ENCODE measurements at places on chromosomes 6 and 20.

DNA sequence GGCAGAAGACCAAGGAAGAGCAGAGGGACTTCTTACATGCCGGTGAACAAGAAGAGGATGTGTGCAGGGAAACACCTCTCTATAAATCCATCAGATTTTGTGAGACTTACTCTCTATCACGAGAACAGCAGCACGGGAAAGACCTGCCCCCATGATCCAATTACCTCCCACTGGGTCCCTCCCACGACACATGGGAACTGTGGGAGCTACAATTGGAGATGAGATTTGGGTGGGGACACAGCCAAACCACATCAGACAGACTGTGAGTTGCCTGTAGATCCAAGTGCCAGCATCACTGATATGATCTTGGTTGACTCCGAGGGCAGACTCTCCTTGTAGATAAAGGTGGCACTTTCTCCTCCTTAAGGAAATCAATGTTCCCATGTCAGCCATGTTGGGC lies 414.8 kb upstream of the JARID2 start:
- no peak for DNase-seq

GRCh38 chr6:154614101-154614500 lies 103.6 kb upstream of the CNKSR3 start:
- DNase-seq: no peak

DNA sequence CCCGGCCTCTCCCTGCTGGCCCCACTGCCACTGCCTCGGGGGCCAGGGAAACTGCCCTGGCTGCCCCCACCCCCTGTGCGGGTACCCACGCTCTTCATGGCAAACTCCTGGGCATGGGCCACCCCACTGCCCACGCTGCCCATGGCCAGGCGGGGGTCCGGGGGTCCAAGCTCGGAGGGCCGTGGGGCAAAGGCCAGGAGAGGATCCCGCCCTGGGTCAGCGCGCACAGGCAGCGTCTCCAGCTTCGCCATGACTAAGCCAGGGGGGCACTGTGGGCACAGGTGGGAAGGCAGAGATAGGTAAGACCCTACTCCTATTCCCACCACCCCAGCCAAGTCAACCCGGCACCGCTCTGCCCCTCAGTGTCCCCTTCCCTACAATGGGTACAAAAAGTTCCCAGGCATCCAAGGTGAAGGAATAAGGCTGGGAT lies 6.4 kb downstream of the LZTS3 start:
- DNase-seq: no peak

DNA sequence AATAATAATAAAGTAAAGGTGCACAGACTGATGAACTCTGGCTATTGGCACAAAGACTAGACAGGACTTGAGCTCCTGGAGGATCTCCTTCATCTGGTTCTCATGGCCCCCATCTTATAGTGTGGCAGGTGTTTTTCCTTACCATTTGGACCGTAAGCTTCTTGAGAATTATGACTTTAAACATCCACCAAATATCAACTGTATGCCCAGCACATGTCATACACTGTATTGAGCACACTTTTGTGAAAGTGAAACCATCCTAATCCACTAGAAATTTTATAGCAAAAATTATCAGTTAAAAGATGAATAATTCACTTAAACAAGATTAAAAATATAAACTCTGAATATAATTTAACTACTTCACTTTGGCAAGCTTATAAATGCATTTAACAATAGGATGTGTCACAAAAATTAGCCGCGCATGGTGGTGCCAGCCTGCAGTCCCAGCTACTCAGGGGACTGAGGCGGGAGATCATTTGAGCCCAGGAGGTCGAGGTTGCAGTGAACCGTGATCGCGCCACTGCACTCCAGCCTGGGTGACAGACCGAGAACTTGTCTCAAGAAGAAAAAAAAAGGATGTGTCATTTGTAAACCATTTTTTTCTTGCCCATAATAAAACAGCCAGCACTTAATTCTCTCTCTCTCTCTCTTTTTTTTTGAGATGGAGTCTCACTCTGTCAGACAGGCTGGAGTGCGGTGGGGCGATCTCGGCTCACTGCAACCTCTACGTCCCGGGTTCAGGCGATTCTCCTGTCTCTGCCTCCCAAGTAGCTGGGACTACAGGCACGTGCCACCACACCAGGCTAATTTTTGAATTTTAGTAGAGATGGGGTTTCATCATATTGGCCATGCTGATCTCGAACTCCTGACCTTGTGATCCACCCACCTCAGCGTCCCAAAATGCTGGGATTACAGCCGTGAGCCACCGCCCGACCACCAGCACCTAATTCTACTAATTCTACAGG lies 9.1 kb downstream of the HIVEP2 start:
- no peak for DNase-seq

GRCh38 chr6:8325743-8326142 lies 109.6 kb downstream of the SLC35B3 start:
- DNase-seq: no peak

- DNase-seq: peak; percentile 81
These were observed 6.7 kb upstream of the IFT52 start for GRCh38 chr20:43583982-43584432.

GRCh38 chr6:37347670-37348111 lies 6.1 kb upstream of the RNF8 start:
- DNase-seq: no peak

GRCh38 chr20:34876406-34877282 lies at the start of gene ACSS2:
ACSS2 (plus strand) TSS chr20:34876612; CDS start chr20:34876646, 34 bp downstream.
- DNase-seq: no peak

DNA sequence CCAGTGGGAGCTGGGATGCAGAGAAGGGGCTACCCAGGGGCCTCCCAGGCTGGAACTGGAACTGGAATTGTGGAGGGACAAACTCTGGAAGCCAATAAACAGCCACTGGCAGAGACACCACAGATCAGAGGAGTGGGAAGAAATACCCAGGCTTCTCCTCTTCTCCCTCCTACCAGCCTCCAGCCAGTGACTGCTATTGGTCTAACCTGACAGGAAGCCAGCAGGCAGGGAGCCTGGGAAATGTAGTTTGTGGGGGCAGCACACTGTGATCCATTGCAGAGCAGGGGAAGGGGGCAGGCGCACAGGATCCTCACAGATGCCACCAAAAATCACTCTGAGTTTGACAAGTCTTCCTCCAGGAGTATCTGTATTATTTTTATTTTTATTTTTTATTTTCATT lies 12.1 kb upstream of the MLN start:
- DNase-seq: no peak

- DNase-seq: no peak
These were observed 112.9 kb upstream of the ADTRP start for GRCh38 chr6:11891547-11891946.

DNA sequence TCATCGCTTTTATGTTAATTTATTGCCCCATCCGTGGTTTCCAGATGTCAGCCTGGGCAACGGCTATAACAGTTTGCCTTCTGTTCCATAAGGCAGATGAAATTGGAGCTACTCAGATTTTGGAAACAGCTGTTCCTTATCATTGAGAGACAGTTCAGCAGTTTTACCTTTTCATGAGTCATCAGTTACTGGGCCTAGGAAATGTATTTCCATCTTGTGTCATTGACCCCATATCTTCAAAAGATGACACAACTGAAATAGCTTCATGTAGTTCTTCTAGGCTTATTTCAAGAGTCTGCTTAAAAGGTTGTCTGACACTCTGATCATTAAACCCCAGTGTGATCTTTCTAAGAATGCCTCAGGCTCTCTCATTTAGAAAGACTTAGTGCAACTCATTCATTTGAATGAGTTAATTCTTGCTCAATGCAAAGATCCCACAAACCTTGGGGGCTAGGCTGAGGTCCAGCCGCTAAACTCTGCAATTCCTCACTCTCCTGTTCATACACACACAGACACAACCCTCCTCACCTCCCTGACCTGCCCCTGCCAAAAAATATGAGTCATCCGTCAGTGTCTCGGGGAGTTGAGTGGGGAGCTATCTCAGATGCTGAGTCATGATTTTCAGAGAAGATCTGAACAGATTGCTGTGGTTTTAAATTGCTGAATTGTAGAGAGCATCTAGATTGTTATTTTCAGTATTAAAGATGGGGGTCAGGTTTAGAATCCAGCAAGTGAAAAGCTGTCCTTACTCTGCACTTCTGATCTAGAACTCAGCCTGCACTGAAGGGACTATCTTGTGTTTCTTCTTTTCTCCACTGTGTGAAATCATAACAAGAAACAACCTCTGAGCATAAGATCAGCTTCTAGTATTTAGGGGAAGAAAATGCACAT lies 61.8 kb downstream of the RPP40 start:
- peak; percentile 72 for DNase-seq

DNA sequence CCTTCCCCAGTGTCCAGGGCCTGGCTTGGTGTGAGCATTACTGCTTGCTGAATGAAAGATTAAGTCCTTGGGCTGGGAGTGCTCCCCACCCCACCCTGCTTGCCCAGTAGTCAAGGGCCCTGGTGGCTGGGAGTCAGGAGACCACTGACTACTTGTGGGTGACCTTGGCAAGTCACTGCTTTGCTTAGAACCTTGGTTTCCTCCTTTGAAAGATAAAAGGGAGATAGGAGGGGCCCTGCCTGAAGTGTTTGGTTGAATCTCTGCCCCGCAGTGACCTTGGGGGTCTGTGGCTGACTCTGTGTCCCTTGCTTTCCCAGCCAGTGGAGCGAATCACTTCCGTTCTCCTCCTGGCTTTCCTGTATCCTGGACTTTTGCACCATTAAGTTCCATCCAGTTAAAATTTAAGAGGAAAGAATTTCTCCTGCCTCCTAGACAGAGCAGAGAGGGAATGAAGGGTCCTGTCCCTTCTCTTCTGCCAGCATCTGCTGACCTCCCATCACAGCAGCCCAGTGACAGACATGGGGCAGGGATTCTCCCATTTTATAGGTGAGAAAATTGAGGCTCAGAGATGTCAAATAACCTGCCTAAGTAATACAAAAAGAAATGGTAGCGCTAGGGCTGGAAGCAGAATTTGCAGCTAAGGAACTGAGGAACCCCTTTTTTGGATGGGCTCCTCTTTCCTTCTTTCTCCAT lies 3.5 kb upstream of the EPB41L1 start:
- DNase-seq: no peak

- no peak for DNase-seq
These were observed 182.6 kb downstream of the ERMARD start for GRCh38 chr6:169933839-169934698.

DNA sequence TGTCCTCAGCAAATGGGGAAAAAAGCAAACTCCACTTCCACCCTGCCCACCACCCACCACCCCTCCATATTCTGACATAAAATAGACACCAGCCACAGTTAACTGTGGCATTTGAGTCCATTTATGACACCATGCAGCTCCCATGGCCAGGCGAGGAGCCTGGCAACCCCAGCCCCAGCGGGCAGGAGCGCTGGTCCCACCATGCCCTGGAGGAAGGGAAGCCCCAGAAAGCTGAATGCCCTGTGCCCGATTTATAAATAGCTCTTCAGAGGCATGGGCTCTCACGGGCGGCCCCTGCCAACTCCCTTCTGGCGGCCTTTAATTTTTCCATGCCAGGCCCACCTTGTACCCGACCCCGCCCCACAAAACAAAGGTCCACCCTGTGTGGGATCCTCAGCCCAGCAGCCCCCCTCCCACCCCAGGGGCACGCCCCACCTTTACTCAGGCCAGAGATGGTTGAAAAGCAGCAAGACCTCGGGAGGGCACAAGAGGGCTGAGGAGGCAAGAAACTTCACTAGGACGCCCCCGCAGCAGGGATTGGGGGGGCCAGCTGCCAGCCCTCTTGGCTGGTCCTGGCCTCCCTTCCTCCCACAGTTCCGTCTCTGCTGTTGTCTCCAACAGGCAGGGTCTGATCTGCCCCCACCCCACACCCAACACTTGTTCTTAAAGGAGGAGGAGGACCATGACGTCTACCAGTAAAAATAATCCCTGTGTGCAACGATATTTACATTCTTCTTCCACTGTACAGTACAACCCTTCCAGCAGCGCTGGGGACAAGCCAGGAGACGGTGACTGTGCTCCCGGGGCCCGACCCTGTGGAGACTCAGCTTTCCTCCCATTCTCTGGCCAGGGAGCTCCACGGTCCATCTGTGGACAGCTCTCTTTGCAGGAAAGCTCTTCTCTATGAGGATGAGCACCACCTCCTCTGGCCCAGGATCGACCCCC lies 115.6 kb upstream of the CDYL start:
- no peak for DNase-seq

- no peak for DNase-seq
These were observed 124.2 kb upstream of the GPR6 start for GRCh38 chr6:109853951-109854350.

DNA sequence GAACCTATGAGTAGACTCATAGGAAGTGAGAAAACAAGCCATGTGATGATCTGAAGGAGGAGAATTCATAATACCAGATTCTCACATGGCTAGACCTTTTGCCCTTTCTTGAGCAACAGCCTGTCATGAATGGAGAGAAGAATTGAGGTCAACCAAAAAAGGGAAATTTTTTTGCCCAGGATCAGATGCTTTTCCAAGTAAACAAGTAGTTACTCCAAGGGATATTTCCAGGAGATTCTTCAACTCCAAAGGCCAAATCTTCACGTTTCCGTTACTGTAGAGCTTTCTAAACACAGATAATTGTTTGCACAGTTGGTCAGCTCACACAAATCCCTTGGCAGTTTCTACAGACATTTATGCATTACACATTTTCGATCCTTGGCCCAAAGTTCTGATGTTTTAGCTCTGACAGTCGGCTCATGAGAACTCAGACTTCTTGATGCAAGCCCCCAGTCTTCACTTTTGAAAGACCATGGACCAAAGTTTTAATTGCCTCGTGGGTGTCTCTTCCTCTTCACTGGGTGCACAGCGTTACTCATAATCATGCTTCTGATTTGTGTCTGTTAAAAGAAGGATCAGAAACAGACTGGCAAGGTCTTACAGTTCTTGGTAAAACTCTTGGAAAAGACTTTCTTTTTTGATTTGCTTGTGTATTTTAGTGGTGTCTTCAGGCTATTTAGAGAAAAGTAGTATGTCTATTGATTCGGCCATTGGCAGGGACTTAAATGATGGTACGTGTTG lies 115.0 kb downstream of the TSHZ2 start:
- DNase-seq: no peak

DNA sequence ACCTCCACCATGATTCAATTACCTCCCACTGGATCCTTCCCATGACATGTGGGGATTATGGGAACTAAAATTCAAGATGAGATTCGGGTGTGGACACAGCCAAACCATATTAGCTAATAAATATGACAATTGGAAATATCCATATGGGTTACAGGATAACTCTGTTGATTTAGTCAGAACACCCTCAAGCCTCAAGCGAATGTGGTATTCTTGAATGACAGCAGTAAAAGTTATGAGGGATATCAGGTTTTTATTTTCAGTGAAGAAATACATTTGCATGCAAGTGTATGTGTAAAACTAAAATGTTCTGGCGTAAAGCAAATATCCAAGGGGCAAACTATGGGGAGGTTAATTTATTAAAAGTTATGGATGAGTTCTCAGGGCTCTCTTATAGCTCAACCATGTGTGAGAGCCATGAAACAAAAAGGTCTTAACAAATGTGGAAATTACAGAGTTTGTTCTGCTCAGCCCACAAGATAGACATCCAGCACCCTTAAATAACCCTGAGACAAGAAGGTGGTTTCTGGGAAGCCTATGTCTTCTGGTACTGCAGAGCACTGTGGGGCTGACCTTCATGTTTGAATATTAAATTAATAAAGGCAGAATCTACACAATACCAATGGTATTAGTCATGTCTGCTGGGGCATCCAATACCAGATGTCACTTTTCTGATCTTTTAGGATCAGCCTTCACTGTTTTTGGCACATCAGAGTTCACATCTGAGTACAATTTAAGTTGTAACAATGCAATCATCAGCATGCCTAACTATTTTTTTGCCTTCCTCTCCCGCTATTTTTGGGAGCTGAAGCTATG lies 370.5 kb upstream of the RSPO3 start:
- no peak for DNase-seq

- no peak for DNase-seq
These were observed 27.6 kb downstream of the PKHD1 start for GRCh38 chr6:52059821-52060220.

All from retinal pigment epithelial cell (primary cell).